ENCODE measurements at places on chromosomes 2 and 18. TPM values are rescaled to one million over a fixed set of nuclear protein-coding genes. Genes with fewer than 3 reads are reported as not detected.

The UGT1A3 gene
- polyA plus RNA-seq = not detected

The ZBTB7C gene
- polyA plus RNA-seq = 12.8 TPM

The SMYD1 gene
- polyA plus RNA-seq = not detected

The TYMS gene
- 180 TPM for polyA plus RNA-seq

The BBS5 gene
- 17.0 TPM for polyA plus RNA-seq
